ENCODE measurements at places on chromosomes 7 and 10. TPM values are rescaled to one million over a fixed set of nuclear protein-coding genes. Genes with fewer than 3 reads are reported as not detected.

The TSPAN13 gene
- total RNA-seq, result 41.0 TPM

The WNT8B gene
- total RNA-seq, result not detected

The LIPJ gene
- under 0.01 TPM for total RNA-seq

The NUDT13 gene
- total RNA-seq, result 1.3 TPM

The SORBS1 gene
- 0.34 TPM for total RNA-seq

The C10orf105 gene
- not detected for total RNA-seq

The HOXA2 gene
- not detected for total RNA-seq

The DGKI gene
- under 0.01 TPM for total RNA-seq

The COBL gene
- 0.34 TPM for total RNA-seq

The HOXA9 gene
- not detected for total RNA-seq

The UBN2 gene
- 7.2 TPM for total RNA-seq

The TNPO3 gene
- 92.5 TPM for total RNA-seq

The HMX2 gene
- not detected for total RNA-seq

The TSPAN15 gene
- 4.4 TPM for total RNA-seq

The PRPF18 gene
- 46.8 TPM for total RNA-seq

The PCLO gene
- total RNA-seq, result 3.1 TPM

The CLDN4 gene
- total RNA-seq, result 44.1 TPM

The CPA5 gene
- total RNA-seq, result not detected

The ZWINT gene
- total RNA-seq, result 1.4 TPM

The CDC14C gene
- 0.07 TPM for total RNA-seq

The RNF148 gene
- under 0.01 TPM for total RNA-seq

The EVX1 gene
- total RNA-seq, result not detected

The SAP25 gene
- not detected for total RNA-seq

The OR2A1 gene
- total RNA-seq, result not detected

The FLNC gene
- 1.0 TPM for total RNA-seq

The CAV2 gene
- total RNA-seq, result 188 TPM

All from nasal cavity respiratory epithelium epithelial cell of viscerocranial mucosa (primary cell).